ENCODE measurements at places on chromosomes 1 and 21.

GRCh38 chr1:53367503-53368313 is 39.8 kb upstream of the LRP8 start:
- DNase-seq: peak; percentile 78

- DNase-seq: no peak
Observed at GRCh38 chr1:64980745-64981600, 14.6 kb upstream of the JAK1 start.

DNA sequence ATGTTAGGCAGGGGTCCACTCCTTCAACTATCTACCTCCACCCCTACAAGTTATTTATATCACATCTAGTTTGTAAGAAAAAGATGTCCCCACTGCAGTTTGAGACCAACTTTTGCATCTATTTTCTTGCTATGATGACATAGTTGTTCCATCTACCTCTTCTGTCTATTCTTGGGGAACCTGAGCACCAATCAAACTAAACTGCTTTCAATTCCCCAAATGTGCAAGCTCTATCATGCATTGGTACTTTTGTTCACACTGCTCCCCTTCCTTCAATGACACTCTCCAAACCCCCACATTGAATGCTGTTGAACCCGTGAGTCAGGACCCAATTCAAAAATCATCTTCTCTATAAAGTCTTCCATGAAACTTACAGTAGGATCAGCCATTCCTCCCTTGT is 16.0 kb upstream of the FRRS1 start:
- DNase-seq: no peak

DNA sequence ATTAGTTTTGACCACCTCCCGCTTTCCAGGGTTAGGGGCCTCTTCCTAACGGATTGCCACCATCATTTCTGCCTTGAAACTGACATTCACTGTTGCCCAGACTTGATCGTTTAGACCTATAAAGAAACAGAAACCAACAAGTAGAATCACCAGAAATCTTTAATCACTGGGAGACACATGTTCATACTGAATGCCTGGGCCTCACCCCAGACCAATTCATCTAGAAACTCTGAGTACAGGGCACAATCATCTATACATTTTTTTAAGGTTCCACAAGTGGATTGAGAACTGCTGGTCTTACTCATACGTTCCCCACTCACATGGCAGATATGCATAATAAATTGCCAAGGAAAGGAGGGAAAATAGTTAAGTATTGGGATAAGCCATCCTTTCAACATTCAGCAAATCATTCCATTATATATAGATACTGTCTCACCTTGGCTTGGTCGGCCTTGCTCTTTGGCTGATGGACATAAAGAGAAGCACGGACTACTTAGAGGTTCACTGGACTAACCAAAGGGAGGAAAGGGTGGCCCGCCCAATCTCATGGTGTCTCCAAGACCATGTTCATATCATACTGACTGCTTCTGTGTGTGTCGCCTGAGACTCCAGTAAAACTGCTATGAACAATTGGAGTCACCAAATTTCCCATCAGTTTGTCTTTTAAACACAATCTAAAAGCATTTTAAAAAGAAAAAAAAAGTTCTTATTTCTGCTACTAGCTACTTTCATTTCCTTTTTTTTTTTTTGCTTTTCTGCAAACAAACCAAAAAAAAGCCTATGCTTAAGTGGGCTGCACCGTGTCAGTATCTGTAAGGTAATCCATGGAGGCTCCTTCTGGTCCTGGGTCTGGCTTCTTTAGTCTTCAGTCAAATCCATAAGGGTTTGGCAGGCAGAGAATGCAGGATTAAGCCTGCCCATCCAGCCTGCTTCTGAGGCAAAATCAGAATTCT is 9.4 kb upstream of the TARBP1 start:
- DNase-seq: no peak

DNA sequence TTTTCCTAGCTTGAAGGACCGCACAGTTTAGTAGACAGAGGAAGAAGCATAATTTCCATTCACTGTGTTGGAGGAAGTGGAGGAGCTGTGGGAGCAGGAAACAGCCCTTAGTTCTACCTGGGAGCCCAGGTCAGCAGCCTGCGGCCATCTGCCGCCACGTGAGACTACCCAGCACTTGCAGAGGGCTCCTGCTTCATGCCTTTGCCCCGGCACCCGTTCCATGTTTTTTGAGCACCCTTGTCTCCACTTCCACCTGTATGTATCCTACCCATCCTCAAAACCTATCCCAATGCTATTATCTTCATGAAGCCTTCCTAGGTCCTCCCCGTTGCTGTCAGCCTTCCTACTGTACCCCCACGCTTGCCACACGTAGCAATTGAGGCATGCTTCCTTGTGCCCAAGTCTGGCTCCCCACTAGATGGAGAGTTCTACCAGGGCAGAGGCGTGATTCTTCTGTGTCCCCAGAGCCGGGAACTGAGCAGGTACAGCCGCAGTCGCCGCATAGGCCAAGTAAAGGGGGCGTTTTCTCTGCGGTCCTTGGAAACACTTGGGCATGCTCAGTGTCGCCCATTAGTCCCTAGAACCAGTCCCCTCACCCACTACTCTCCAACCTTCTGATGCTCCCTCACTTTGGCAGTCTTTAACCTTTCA is 1.9 kb downstream of the SLC6A9 start:
- no peak for DNase-seq

DNA sequence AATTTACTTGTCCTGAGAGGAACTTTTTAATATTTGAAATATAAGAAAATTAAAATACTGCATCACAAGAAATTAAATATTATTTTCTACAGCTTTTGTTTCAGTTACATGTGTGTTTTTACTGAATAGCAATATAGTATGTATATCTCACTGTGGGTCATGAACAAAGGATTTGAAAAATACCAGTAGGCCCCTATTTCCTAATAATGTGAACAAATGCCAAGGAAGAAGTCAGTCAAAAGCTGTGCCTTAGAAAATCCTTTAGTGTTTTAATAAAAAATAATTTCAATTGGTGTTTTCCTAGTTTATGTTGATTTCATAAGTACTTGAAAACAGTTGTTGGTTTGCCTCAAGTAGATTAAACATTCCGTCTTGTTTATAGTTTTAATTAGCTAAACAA is 46.7 kb downstream of the SMYD3 start:
- no peak for DNase-seq

- no peak for DNase-seq
Observed at GRCh38 chr1:189658381-189658780, 819.3 kb downstream of the BRINP3 start.

- no peak for DNase-seq
Observed at GRCh38 chr1:114559356-114559755, 22.1 kb downstream of the BCAS2 start.

DNA sequence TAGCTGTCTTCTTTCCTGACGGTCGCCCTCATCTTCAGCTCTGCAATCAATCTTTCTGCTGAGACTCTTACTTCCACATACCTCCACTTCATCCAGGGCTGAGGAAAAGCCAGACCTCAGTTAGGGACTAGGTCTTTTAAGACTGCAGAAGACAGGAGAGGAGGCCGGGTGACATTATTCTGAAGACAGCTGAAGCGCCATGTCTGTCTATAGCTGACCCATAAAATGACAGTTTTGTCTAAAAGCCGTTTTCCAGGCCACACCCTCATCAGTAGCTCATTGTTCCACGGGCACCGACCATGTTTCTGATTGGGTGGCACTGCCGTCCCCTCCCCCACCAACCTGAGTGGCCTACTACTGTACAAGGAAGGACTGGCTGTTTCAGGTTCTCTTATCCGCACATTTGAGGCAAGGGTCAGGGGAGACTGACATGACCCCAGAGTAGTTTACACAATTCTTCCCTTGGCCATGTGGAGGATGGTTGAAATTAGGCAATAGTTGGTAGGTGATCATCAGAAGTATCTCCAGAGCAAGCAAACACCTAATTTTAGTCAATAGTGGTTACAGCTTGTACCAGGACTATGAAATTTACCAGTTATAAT is at the start of gene ADCY10:
Gene ADCY10, minus strand, starts transcription at position 240 of the 602 bp plus-strand sequence. CDS start 8,994 bp downstream, outside the sequence.
- DNase-seq: no peak

- no peak for DNase-seq
Observed at GRCh38 chr21:26100573-26100972, 70.0 kb downstream of the APP start.

GRCh38 chr1:234583755-234584419 is 26.1 kb downstream of the IRF2BP2 start:
- DNase-seq: no peak

GRCh38 chr1:113793878-113794834 is 18.1 kb downstream of the RSBN1 start:
- no peak for DNase-seq

DNA sequence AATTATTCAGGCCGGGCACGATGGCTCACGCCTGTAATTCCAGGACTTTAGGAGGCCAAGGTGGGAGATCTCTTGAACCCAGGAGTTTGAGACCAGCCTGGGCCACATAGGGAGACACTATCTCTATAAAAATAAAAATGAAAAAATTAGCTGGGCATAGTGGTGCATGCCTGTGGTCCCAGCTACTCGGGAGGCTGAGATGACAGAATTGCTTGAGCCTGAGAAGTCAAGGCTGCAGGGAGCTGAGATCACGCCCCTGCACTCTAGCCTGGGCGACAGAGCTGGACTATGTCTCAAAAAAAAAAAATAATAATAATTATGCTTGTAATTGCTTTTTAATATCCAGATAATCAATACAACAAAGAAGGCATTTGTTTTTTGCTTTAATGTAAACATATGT is 91.3 kb downstream of the RIPK4 start:
- DNase-seq: no peak

DNA sequence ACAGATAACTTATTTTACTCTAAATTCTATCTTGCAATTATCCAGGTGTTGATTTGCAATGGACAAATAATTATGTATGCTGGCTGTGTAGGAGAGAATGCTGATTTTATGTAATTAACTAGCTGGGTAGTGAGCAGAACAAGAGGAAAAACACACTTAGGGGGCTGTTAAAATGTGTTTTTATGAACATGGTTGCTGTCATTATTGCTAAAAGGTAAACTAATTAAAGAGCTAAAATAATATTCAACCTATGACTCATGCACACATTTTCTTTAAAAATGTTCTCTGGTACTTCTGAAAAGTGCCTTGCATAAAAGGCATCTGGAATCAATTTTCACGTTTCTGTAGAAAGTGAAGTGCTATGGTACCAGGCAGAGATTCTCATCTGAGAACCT is 192.8 kb upstream of the C8B start:
- DNase-seq: no peak

DNA sequence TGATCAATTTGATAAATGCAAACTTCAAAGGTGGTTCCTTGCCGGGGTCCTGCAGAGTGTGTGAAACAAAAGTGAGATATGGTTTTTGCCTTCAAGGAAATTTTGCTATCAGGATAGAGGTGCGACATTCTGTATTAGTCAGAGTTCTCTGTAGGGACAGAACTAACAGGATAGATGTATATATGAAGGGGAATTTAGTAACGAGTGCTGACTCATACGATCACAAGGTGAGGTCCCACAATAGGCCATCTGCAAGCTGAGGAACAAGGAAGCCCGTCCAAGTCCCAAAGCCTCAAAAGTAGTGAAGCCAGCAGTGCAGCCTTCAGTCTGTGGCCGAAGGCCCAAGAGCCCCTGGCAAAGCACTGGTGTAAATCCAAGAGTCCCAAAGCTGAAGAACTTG is 157.0 kb downstream of the RYR2 start:
- DNase-seq: no peak

- no peak for DNase-seq
Observed at GRCh38 chr1:25039229-25039628, 109.2 kb upstream of the RUNX3 start.

GRCh38 chr1:150621497-150622302 is 7.7 kb downstream of the ENSA start:
- DNase-seq: peak; percentile 72

DNA sequence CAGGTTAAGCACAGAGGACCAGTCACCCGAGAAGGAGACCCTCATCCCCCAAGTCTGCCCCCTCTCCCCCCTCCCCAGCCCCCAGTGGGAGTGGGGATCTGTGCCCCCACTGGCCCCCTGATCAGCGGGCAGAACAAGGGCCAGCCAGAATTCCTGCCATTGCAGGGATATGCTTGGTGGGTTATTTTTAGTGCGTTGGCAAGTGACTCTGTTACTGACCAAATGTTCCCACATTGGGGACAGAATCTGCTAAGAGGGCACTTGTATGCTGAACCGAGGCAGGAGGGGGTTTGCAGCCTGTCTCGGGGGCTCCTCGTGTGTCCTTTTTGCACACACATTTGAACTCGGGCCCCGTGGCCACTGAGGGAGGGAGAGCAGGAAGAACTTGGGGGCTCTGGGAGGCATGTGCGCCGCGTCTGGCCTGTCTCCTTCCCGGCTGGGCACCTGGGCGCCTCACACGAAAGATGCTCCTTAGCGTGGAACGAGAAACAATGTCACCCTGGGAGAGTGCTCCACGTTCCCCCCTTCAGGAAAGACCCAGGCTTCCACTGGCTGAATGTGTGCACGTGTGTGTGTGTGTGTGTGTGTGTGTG is 66.4 kb upstream of the CASZ1 start:
- no peak for DNase-seq

- DNase-seq: no peak
Observed at GRCh38 chr1:185776522-185776921, 42.3 kb downstream of the HMCN1 start.

GRCh38 chr21:45876381-45877170 is 105.0 kb upstream of the COL6A1 start:
- no peak for DNase-seq

GRCh38 chr1:52852854-52853253 is 10.3 kb downstream of the ZYG11A start:
- no peak for DNase-seq

DNA sequence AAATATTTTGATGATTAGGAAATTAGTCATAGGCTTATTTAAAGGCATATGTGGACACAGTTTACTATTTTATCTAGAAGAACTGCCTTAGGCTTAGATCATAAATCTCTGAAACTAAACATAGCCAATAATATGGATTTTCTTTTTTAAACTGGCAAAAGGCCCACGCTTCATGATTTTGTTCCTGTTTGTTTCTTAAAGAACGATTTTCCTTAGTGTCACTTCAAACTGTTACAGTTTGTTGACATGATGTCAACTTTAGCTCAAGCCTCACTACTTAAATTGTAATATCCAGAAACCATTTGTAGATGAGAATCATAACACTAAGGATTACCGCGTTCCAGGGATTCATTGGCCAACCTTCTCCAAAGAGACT is 322.6 kb downstream of the HHIPL2 start:
- no peak for DNase-seq

Measured in activated CD8-positive, alpha-beta T cell treated with anti-CD3 and anti-CD28 coated beads, Interleukin-2, amount 10 ng/mL, durations not matched to agents 7 days and 5 days (primary cell).